ENCODE measurements at places on chromosomes 1 and 21.

GRCh38 chr1:167200272-167200671 is 20.4 kb upstream of the POU2F1 start:
- DNase-seq = no peak

DNA sequence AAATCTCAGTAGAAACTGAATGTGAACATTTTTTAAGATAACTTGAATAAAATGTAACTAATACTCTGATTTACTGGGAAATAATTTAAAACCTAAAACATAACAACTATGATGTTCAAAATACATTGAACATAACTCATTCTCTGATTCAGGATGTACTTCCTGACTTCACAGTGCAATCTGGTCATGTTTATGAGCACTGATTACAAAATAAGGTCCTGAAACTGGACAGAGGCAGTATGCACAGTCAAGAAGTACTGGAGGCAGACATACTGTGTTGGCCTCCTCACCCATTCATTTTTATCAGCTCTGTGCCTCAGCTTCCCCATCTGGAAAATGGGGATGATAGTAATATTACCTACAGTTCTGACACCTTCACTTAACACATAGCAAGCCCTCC is 651.3 kb downstream of the PTPRC start:
- DNase-seq = no peak

DNA sequence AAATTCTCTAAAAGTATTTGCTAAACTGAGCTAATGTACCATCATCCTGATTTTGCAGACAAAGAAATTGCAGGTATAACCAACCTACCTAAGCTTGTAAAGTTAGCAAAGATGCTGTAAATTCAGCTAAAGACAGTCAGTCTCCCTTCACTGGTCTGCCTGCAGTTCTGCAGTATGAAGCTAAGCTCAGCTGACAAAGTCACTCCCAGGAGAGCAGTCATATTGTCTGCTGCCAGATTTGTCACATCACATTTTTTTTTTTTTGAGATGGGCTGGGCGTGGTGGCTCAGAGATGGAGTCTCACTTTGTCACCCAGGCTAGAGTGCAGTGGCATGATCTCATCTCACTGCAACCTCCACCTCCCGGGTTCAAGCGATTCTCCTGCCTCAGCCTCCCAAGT is 8.9 kb upstream of the CMPK1 start:
- DNase-seq = no peak

DNA sequence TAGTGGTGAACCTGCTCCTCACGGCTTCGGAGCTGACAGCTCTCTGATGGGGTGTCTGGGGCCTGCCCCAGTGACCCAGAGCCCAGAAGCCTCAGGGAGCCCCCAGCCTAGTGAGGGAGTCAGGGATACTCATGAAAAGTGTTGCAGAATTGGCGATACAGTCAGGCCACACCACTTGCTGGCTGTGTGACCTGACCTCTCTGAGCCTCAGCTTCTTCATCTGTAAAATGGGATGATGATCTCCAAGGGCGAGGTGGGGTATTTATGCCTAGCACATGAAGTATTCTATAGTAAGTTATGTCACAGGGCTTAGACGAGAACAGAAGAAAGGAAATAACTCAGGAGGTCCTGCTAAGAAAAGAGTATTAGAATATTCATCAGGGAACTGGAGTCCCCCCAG is 1.6 kb downstream of the TMEM51 start:
- no peak for DNase-seq

GRCh38 chr1:241308011-241308410 is 49.0 kb downstream of the RGS7 start:
- no peak for DNase-seq

- no peak for DNase-seq
These were observed 11.1 kb upstream of the TGFBR3 start for GRCh38 chr1:91897016-91897415.

GRCh38 chr1:227549892-227550291 is 13.5 kb upstream of the ZNF678 start:
- DNase-seq = no peak

- no peak for DNase-seq
These were observed 225.2 kb upstream of the TNR start for GRCh38 chr1:175968486-175969172.

DNA sequence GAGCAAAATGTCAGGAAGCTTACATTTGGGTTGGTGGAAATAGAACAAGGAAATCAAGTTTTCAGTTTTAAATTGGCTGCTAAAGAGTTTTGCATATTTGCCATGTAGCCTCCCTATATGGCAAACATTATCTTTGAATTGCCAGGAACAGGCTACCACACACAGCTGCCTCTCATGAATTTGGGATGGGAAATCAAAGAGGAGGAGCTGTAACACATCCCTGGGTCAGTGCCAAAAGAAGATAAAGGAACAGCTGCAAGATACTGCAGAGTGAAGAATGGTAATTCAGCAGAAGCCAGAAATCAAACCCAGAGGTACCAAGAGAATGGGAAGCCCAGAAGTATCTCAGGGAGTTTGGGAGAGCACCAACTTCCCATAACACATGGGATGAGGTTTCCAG is 18.6 kb upstream of the RASAL2 start:
- no peak for DNase-seq

DNA sequence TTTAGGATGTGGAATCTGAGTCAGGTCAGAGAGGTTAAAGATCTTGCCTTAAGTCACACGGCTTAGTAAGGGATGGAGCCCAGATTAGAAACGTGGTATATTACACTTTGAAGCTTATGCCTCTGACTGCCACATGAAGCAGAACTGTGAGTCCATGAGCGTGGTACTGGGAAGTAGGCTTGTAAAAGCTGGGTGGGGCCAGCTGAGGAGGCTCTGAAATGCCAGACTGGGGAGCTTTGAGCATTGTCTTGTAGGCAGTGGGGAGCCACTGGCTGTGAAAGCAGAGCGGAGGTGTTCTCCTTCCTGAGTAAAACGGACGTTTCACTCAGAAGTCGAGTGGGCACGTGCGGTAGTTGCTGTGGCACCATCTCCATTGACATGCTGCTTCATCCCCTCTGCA is 72.6 kb upstream of the USP24 start:
- no peak for DNase-seq

DNA sequence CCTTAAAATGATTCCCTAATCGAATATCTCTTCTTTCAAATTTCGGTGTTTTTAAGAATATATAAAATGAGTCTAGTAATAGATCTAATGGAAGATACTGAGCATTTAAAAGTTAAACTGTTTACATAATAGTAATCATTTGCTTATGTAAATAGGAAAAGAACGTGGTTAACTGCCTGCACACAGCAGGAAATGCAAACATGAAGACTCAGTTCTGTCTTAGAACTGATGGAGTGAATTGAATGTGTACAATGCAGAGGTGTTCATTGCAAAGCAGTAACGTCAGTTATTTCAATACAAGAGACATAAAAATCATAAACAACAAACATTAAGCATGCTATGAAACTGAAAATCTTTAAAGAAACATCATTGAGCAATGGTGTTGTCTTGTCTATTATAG is 359.4 kb upstream of the ADAMTS5 start:
- no peak for DNase-seq

DNA sequence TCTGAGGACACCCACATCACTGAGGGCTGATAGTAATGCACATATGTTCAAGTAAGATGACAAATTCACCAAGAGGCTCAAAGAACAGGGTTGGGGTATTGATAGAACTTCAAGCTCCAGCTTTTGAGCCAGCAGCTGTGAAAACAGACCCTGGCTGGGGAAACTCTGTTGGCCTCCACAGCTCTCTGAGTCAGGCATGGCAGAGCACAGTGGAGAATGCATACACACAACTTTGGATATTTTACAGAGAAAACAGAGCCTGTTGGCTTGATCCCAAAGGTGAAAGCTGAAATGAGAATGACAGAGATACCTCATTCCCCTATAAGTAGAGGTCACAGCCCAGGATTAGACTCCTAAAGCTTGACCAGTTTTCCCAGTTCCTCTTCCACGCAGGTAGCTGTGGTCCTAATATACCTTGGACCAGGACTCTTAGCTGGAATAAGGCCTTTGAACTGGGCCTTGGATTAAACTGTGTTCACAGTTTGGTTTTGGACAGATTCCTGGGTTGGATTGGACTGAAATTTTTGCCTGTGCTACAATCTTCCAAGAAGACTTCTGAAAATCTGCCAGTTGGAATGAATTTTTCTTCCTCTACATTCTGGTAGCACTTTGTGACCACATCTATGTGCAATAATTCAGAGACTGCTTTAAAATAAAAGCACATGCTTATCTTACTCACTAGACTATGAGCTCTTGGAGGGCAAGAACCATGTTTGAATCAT is 101.6 kb upstream of the HMGB4 start:
- DNase-seq = no peak

- DNase-seq = no peak
These were observed 1170.2 kb upstream of the PRMT6 start for GRCh38 chr1:105886309-105886708.

- no peak for DNase-seq
These were observed 6.9 kb downstream of the C1orf162 start for GRCh38 chr1:111480674-111481073.

GRCh38 chr1:154629061-154629674 is 21.2 kb upstream of the ADAR start:
- DNase-seq = no peak

GRCh38 chr1:170365331-170365730 is 166.6 kb upstream of the GORAB start:
- DNase-seq = no peak

GRCh38 chr21:15826147-15826780 is 96.5 kb downstream of the USP25 start:
- DNase-seq = no peak

GRCh38 chr21:20591284-20591683 is 406.9 kb upstream of the NCAM2 start:
- DNase-seq = no peak

- no peak for DNase-seq
These were observed 22.4 kb downstream of the PROX1 start for GRCh38 chr1:214010197-214010573.

DNA sequence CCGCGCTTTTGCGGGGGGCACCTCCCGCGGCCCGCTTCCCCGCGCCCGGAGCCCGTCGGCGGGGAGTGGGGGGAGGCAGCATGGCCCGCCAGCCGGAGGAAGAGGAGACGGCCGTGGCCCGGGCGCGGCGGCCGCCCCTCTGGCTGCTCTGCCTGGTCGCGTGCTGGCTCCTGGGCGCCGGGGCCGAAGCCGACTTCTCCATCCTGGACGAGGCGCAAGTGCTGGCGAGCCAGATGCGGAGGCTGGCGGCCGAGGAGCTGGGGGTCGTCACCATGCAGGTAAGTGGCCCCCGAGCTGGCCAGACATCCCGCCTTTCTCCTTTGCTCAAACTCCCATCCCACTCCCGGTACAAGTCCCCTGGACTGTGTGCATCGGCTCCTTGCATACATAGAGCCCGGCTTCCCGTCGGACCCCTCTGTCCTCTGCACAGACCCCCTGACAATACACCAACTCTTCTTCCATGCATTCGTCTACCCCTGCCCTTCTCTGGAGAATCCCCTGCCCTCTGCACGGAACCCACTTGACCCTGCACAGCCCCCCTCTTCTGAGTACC is 812 bp downstream of the CACHD1 start:
- DNase-seq = peak; percentile 41

DNA sequence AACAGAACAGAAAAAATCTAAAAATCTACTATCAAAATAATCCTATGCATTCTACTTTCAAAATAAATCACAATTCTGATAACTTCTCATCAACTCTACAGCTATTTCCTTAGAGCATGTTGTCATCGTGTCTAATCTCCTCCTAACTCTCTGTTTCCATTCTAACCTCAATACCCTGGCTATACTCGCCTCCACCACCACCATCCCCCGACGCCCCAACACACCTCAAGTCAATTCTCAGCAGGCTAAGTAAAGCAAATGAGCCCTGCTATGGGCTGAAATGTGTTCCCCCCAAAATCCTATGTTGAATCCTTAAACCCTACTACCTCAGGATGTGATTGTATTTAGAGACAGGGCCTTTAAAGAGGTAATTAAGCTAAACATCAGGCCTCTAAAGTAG is 34.6 kb downstream of the NRDC start:
- peak; percentile 57 for DNase-seq

GRCh38 chr21:45225741-45226327 is 61.9 kb downstream of the POFUT2 start:
- no peak for DNase-seq

Measured in activated T-cell treated with anti-CD3 and anti-CD28 coated beads, Interleukin-2, amount 50 U/mL, for 48 hours (primary cell).